GDM1 (cell line): ENCODE measurements at places on chromosomes 11 and 22.

DNA sequence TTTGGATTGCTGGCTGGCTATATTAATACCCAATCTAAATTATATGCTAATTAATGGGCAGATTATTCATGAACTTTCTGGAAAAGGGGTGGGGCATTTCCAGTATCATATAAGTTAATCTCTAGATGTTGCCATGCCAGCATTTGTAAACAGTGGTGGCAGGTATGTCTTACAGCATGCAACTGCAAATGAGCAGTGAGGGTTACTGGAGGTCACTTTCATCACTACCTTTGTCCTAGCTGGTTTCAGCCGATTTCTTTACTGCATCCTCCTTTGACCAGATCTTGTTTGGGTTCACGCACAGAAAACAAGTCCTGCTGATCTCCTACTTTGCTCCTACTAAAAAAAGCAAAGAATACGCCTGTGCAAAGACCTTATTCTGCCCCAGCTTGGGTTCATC, 89.1 kb upstream of the USP47 start:
- DNase-seq, result no peak

DNA sequence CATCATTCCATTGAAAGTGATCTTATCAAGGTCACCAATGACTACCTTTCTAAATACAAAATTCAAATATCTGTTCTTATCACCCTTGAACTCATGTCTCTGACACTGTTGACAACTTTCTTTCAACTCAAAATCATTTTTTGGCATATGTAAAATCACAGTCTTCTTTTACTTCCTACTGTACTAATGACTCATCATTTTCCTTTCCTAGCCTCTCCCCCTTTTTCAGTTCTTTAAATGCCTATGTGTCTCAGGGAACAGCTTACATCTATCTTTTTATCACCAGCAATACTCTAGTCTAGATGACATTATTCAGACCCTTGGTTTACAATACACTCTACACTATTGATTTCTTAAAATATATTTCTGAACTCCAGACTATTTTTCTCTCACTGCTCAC, 2220.7 kb upstream of the RAG2 start:
- DNase-seq, result no peak

GRCh38 chr11:12577725-12578644, 96.2 kb upstream of the TEAD1 start:
- no peak for DNase-seq

- DNase-seq, result no peak
Observed at GRCh38 chr11:94784884-94785283, 16.7 kb downstream of the AMOTL1 start.

- DNase-seq, result no peak
Observed at GRCh38 chr22:20751185-20751851, 22.6 kb upstream of the SERPIND1 start.

DNA sequence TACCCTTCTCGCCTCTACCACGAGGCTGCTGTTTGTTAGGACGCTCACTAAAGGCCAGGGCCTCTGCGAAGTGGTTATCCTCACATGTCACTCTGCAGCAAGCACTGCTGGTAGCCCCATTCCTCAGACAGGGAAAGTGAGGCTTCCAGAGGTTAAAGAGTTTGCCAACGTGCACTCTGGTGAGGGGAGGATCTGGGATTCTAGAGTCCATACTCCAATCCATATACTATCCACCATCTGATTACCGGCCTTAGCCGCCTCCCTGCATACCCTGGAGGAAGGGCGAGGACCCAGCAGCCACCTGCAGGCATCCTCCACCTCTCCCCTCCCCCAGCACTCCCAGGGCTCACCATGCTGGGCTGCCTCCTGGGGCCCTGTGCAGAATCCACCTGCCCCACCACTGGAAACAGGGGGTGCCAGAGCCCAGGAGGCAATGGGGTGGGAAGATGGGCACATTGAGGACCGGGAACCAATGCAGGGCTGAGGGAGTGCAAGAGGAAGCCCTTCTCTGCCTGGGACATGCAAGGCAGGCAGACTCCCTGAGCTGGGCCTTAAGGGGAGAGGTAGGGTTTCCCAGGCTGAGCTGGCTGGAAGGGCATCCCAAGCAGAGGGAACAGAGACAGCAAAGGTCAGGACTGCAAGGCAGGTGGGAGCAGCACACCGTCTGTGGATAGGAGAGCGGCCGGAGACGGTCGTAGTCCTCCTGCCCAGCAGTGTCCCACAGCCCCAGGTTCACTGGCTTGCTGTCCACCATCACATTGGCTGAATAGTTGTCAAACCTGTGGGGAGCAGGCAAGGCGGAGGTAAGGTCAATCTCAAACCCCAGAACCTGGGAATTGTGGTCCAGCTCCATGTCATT, 11.7 kb downstream of the RAC2 start:
- no peak for DNase-seq

DNA sequence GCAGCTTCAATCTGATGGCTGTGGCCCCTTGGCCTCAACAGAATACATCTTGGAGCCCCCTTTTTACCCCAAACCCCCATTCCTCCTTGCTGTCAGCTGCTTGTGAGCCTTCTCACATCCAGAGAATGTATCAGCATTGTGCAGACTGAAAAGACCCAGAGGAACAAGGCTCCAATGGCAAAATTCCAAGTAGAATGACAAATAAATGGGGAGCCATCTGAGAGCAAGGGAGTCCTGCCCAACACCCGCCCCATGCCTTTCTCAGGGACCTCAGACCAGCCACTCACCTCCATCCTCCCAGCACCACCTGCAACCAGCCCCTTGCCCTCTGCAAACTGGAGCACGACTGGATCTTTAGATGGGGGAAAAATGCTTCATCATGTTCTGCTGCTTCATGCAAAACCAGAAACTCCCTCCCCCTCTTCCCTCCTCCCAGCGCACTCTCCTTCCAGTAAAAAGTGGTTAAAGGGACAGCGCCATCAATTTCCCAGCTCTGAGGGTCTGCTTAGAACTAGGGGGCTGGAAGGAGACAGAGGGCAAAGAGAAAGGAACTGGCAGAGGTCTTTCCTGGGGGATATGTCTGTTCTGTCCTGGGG, 2.2 kb upstream of the NEFH start:
- no peak for DNase-seq

GRCh38 chr22:39496131-39496838, 5.8 kb upstream of the MIEF1 start:
- DNase-seq, result peak; percentile 53

DNA sequence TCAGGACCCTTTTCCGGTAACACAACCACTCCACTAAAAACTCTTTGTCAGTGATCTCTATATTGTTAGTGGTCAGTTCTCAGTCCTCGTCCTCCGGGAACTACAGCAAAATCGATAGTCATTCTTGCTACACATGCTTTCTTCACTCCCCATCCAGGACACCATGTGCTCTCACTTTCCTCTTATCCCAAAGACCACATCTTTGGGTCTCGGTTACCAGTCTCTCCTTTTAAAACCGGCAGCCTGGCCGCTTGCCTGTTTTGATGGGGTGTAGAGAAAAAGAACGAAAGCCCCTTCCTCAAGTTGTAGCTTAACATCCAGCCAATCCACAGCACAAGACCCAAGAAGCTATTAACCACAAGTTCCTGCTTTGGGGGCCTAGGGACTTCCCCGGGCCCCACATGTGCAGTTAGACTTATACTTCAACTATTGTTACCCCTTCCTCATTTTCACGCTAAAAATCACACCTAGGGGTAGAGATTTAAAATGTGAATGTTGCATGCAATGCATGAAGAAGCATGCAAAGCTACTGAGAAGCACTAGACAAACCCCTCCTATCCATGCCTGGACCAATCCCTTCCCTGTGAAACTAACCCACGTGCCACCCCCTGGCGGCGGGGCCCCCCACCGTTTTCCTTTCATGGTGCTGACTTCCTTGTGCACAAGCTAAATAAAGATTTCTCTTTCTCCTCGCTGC, 1.5 kb upstream of the TOLLIP start:
- no peak for DNase-seq

DNA sequence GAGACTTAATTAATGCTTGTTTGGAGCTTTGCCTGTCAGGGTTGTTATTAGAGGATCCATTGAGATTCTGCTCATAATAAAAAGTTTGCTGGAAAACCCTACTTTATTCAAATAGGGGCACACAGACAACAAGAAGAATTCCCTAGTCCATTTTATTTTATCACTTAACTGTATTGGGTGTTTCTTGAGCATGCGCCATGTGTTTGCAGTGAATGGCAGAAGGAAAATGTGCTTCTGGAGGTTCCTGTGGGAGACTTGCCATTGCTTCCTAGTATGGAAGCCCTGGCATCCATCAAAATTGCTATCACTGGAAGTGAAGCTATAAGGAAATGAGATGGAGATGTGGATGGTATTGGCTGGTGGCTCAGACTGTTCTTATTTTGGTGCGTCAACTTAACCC, 106.6 kb upstream of the GALNT18 start:
- DNase-seq, result no peak

GRCh38 chr22:48779661-48780596, 1047.7 kb downstream of the BRD1 start:
- DNase-seq, result no peak
